CD4-positive, alpha-beta T cell treated with Interleukin-6 for 4 hours (primary cell): ENCODE measurements at places on chromosomes 1 and 21.

GRCh38 chr1:152013664-152014237 lies 20.1 kb upstream of the S100A10 start:
- peak; percentile 57 for DNase-seq

GRCh38 chr21:29298348-29299045 lies at the start of gene BACH1:
Gene BACH1 (plus strand): TSS chr21:29298922. CDS start chr21:29321281, 22,359 bp downstream.
- DNase-seq: peak; percentile 89

DNA sequence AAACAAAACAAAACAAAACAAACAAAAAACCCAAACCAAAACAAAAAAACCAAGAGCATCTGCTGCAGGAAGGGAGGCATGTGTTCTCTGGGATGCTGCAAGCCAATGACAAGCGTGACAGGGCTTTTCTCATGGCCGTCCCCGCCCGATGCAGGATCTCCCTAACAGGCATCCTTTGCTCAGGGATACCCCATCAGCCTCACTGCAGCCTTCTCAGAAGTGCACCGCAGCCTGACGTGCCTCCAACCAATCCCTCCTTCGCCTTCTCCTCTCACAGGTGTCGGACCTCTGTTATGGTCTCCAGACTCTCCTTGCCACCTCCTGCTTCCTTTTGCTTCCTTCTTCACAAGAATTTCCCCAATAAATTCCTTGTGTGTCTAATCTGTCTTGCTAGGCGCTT lies 147.2 kb downstream of the PCP4 start:
- no peak for DNase-seq

DNA sequence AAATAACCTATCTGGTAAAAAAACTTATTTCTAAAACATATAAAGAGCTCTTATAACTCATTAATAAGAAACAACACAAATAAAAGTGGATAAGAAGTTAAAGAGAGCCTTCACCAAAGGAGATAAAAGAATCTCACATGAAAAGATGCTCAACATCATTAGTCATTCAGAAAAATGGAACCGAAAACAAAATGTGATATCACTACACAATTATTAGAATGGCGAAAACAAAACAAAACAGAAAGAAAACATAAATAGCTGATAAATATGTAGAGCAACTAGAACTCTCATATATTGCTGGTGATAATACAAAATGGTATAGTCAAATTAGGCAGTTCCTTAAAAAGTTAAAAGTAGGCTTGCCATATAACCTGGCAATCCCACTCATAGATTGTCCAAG lies 1109.3 kb downstream of the PLA2G4A start:
- DNase-seq: no peak

- no peak for DNase-seq
These were observed 160.2 kb downstream of the HIVEP3 start for GRCh38 chr1:41758500-41758899.
